ENCODE measurements at places on chromosomes 3 and 15.

DNA sequence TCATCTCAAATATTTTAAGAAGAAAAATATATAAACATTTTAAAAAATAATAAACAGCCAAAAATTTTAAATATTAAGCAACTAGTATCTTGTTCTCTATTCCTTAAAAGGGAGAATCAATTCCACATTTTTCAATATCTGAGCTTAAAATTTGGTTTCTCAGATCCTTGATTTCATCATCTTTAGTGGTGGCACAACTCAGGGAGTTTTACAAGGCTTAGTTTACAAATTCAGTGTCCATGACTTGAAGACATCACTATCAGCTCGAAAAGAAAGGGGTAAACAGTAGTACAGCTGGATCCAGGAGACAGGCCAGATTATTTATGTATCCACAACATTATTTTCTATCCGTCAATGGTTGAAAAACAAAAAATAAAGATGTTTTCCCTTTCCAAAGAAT is 11.6 kb downstream of the IGF2BP2 start:
- no peak for DNase-seq

GRCh38 chr15:51193979-51194378 is 99.3 kb upstream of the TNFAIP8L3 start:
- DNase-seq = no peak

DNA sequence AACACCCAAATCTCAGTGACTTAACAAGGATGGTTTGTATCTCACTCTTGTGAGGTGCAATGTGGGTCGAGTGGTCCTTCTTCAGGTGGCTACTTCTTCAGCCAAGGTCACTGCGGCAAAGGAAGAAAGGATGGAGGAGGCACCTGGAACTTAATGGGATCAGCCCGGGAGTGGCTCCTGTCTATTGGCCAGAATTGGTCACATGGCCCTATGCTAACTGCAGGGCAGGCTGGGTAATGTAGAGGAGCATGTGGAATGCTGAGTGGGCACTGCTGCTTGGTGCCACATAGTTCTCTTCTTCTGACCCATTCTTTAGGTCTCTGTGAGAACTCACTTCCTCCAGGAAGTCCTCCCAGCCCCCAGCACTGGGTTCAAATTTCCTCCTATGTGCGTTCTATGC is 20.3 kb upstream of the FAM3D start:
- no peak for DNase-seq

DNA sequence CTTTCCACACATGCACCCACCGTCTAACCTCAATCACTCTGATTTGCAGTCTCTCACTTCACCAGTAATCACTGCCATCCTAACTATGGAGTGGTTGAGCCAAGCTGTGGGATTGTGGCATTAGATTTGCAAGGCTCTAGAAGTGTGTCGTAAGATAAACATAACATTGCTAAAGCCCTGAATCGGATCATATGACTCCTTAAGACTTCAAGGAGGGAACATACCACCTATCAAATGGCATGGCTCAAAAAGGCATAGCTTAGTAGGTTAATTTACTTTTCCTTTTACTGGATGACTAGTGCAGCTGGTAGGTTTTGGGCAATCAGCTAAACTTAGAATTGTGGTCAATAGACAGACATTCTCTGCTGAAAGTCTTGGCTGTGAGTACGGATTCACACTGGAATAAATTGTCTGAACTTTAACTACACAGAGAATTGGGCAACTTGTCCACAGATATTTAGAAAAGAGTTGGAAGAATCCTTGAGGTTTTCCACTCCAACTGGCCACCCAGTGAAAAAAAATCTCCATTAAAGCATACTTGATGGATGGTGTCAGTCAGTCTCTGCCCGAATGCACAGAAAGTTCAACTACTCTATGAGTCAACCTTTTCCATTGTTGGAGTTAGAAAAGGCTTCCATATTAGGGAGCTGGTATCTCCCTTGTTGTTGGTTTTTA is 476.7 kb upstream of the CBLB start:
- DNase-seq = no peak

DNA sequence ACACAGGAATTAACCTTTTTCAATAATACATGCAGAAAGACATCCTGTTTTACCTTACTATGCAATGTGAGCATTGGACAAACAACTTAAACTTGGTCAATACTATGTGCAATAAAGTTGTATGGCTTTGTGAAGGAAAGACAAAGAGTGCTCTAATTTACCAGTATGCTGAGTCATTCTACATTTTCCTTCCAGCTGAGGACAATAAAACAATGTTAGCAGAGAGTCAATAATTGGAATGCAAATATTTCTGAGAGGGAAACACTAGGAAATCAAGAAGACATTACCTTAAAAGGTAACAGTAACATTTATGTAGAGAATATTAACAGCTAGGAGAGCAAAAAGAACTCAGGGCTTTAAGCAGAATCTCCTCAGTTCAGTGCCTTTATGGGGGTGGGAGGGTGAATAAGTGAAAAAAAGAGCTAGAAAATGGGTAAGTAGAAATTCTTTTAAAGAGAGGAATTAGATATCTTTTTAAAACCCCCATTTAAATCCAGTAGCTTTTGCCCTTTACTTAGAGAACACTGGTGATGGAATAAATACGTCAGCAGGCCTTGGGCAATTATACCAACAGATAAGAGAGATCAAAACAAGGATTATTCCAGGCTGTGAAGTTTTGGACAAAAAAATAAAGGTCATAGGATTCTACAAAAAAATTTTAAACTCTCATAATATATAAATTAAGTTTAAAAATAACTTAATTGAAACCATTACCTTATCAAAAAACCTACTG is 11.6 kb upstream of the HGD start:
- DNase-seq = no peak

- DNase-seq = no peak
These were observed 2.9 kb upstream of the GRM2 start for GRCh38 chr3:51703761-51704510.

DNA sequence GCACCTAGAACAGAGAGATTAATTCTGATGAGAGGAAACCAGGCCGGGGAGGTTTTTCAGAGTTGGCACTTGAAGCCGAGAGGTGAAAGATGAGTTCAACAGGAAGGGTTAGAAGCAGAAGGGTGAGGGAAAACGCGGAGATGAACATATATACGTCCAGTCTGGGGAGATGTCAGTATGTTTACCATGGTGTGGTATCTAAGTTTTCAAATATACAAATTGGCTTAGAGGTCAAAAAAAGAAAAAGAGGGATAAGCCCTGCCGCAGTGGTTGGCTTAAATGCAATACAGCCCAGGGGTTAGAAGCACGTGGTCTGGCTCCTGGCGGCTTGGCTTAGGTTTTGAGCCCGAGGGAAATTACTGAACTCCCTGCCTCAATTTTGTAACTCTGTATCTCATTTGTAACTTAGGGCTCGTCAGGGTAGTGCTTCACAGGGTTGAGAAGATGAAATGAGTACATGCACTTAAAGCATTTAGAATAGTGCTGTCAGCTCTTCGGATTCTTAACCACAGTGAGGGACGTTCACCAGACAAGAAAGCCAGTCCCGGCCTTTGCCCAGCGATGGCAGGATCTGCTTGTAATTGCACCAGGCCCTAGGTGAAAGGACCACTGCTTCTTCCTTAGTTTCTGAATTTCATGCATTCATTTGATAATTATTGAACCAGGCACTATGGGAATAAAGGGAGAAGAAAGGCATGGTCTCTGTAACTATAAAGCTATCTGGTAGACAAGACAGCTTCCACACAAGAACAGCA is 6.4 kb downstream of the HES1 start:
- no peak for DNase-seq

DNA sequence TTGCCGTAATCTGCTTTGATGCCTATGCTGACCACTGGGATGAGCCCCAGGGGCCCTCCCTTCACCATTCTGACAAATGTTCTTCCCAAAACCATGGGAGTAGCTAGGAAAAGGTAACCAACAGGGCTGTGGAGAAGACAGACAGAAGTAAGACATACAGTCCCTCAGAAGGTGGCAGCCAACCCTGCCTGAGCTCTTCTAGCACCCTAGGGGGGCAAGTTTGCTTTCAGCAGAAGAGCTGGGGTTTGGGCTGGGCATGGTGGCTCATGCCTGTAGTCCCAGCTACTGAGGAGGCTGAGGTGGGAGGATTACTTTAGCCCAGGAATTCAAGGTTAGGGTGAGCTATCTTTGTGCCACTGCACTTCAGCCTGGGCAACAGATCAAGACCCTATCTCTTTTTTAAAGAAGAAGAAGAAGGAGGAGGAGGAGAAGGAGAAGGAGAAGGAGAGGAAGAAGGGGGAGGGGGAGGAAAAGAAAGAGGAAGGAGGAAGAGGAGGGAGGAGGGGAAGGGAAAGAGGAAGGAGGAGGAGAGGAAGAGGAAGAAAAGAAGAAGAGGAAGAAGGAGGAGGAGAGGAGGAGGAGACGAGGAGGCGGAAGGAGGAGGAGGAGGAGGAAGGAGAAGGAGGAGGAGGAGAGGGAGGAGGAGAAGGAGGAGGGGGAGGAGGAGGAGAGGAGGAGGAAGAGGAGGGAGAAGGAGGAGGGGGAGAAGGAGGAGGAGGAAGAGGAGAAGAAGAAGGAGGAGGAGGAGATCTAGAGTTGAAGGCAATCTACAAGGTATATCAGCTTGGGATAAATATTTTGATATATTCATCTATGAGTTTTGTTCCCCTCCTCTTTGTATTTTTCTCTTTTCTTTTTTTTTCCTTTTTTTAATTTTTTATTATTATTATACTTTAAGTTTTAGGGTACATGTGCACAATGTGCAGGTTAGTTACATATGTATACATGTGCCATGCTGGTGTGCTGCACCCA is 44.9 kb upstream of the ABHD2 start:
- no peak for DNase-seq

DNA sequence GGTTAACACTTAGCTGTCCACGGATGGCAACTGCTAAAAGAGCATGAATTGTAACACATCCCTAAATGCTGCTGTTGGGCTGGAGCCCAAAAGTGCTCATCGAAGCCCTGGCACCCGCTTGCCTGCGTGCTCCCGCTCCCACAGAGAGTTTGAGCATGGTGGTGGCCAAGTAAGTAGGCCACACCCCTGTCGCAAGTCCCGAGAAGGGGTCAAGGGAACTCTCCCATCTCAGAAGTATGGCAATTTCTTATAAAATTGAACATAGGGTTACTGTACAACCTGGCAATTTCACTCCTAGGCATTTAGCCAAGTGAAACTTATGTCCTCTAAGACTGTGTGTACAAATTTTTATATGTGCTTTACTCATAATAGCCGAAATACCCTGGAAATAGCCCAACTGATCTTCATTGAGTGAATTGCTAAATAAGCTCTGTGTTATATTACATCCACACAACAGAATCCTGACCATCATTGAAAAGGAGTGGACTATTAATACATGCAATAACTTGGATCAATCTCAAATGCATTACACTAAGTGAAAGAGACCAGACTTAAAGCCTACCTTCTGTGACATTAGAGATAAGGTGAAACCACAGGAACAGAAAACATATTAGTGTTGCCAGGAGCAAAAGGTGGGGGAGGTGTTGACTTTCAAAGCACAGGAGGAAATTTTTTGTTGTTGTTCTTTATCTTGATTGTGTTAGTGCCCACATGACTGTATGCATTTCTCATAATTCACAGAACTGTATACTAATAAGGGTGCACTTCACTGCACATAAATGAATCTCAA is 1.5 kb upstream of the GCSAM start:
- no peak for DNase-seq

GRCh38 chr3:49199239-49199899 is 28.0 kb downstream of the KLHDC8B start:
- peak; percentile 95 for DNase-seq

DNA sequence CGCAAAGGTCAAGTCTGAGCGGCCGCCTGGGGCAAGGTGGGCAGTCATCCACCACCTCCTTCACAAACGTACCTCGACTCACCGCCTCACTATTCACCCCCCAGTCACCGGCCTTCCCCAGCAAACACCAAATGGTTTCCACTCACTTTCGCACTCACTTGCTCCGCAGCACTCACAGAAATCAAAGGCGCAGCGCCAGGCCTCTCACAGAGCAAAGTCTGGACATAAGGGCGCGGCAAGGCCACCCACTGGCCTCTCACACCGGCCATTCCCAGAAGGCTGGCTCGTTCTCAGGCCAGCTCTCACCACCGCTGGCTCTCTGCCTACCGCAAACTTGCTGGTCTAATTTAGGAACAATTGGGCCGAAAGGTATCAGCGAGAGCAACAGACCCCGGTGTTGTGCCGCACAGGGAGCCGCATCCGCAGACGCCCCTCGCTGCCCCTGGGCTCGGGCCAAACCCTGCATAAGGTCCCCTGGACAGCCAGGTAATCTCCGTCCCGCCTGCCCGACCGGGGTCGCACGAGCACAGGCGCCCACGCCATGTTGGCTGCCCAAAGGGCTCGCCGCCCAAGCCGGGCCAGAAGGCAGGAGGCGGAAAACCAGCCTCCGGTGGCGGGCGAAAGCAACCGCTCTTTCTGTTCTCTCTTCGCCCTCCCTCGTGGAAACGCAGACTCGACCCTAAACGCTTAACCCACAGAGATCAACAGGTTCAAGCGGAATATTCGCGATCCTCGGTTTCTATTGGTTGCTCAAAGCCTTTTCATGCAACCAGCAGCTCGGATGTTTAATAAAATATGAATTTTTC is 2.9 kb downstream of the SHOX2 start:
- DNase-seq = no peak

GRCh38 chr3:186519021-186519658 is 25.0 kb downstream of the CRYGS start:
- no peak for DNase-seq

DNA sequence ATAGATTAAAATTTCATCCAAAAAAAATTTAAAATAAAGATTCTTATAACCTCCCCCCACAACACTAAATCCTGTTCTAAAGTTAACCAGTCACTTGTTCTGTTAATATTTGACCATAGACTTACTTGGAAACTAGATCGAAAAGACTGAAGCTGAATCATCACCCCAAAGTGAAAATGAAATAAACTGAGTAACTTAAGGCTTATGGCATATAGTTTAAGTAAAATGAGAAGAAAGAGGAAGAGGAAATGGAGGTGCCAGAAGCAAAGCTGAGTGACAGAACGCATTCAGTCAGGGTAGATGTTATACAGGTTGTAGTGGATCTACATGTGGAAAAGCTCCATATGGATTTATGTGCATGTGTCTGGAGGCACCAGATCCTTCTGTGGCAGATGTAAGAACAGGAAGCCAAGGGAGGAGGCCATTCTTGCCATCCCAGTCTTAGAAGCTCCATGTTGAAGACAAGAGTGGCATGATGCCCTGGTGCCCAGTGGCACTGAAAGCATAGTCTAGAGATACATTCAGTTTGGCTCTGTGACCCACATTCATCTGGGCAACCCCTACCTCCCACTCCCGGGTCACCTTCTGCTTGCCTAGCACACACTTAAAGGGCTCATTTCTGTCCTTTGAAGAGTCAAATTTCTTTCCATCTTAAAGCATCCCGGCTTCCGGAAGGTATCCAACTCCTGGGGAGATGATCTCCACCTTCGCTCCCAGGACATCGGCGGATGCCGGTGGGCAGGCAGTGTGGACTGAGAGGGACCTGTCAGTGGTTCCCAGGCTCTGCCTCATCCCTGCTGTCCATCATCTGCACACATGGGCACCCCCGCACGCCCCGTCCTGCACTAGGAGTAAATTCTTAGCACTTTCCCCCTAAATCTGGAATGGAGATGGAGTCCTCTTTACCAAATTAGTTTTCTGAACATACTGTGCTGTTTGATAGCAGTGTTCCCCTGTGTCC is 90.8 kb downstream of the NEO1 start:
- no peak for DNase-seq

GRCh38 chr3:139978966-139979365 is 44.0 kb downstream of the CLSTN2 start:
- DNase-seq = no peak
